ENCODE measurements at places on chromosomes 12 and 14.

DNA sequence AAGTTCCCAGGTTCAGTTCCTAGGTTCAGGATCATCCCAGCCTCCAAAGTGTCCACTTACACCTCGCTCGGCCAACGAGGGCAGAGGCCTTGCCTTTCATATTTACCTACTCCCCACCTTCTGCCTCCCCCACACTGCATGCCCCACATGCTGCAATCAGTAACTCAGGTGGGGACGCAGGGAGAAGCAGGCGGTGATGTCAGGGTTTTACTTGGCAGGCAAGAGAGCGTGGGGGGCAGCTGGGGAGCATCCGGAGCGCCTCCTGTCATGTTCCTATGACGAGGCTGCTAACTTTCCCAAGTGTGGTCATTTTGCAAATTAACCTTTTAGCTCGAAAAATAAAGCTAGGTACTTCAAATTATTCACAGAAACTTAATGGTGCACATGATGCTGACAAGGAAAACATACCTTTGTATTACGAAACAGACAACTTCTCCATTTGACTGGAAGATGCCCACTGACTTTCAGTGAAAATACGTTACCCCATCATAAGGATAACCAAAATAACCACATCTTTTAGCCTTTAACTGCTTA, 53.8 kb downstream of the SETD3 start:
- DNase-seq = no peak

DNA sequence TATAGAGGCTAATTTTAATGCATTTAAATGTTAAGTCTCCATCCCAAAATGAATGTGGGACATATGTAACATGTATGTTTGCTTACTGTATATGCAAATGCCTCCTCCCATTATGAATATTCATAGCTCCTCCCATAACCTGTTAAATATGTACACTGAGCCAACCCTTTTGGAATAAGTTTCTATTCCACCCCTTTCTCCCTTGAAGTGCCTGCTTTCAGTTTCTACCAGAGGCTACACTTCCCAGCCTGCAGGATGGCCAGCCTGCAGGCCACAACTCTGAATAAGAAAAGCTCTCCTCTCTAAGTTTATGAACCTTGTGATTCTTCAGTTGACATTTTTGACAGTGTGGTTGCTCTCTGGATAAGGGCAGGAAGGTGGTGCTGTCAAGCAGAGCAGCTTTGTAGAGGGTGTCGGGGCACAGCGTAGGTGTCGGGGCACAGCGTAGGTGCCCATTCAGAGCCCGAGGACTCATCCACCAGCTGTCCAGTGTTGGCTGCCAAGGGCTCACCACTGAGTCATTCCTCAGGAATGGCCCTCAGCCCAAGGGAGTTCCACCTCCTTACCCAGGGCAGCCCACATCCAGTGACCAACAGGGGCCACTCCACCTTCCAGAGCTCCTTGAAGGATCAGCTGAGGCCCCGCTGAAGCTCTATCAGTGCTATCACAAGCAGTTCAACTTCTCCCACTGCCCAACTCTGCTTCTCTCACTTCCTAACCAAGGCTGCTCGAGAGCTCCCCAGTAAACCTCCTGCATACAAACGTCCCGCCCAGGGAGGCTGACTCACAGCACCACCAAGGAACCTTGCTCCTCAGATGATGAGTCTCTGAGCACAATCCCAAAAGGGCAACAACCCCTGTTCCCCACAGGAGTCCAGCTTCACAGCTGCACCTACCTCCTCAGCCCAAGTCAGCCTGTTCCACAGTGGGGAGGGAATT, 31.4 kb downstream of the VWF start:
- DNase-seq = no peak

DNA sequence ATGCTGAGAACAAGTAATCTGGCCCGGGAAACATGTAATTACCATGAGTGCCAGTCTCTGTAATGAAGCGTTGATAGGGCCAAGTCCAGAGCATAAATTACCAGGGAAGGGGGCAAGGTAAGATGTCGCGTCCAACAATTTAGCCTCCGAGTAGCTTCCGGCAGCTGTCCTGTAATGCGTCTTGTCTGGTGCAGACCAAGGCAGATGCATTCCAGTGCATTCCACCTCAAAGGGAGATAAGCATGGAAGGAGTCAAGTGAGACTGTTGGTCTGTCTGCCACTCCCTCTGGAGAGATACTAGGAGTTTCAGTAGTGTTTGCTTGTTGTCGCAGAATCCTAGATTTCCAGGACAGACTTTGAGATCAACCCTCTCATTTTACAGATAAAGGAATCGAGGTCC, 218.3 kb downstream of the AACS start:
- no peak for DNase-seq

DNA sequence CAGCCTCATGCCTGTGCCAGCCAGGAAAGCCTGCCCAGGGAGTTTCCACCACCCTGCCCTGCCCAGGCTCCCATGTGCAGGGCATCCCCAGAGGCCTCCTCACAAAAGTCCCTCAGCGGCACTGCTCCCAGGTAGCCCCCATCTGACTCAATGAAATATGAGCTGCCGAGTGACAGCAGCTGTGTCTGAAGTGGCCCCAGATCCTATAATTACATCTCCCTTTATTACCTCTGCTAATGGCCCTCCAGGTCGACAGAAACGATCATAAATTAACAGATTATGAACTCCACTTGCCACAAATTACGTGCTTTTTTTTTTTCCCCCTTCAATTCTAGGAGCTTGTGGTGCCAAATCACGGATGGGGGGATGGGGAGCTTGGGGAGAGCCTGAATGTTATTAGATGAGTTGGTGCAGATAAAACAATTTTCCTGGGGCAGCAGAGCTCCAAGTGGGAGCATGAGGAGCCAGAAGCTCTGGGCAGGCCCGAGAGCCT, 110.4 kb downstream of the ESRRB start:
- no peak for DNase-seq

GRCh38 chr12:69851976-69852375, 26.9 kb downstream of the MYRFL start:
- no peak for DNase-seq

DNA sequence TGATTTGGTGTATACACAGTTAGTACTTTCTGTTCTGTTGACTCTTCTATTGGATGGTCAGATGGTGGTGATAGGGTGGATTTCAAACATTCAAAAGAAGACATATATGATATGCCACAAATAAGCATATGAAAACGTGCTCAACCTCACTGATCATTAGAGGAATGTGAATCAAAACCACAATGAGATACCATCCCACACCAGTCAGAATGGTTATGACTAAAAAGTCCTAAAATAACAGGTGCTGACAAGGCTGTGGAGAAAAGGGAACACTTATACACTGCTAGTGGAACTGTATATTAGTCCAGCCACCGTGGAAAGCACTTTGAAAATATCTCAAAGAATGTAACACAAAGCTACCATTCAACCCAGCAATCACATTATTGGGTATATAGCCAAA, 425.5 kb downstream of the C12orf50 start:
- no peak for DNase-seq

DNA sequence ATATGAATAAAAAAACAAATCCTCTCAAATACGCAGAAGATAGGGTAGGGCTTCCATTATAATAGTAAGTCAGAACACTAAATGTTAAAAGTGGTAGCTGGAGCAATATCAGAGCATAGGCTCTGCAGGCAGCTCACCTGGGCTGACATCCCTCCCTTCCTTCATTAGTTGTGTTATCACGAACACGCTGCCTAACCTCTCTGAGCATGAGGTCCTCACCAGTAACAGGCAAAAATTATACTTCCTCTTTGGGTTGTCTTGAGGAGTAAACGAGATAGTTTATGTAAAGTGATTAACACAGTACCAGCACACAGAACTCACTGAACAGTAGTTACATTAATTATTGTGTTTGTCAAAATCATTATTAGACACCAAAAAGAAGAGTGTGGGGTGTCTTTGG, 154.3 kb downstream of the STXBP6 start:
- DNase-seq = no peak

GRCh38 chr14:70827347-70827746, 18.0 kb upstream of the MAP3K9 start:
- DNase-seq = no peak

GRCh38 chr12:90102957-90103652, 394.5 kb upstream of the ATP2B1 start:
- no peak for DNase-seq

GRCh38 chr12:31834150-31834549, 105.3 kb upstream of the AMN1 start:
- no peak for DNase-seq

DNA sequence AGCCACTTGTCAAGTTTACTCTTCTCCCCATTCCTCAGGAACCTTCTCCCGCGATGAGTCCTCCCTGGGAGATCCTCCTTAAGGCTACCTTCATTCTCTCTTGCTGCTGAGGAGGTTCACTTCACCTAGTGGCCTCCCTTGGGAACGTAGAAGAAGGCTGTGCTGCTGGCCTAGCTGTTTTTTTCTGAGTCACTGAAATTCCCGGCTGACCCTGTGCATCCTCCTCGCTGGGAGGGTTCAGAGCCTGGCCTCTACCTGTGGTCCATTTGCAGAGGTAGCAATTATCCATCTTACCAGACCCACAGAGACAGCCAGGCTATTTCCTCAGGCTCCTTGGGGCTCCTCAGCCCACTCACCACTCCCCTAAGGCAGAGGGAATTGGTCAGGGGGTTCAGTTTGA, 4.6 kb downstream of the KRT82 start:
- DNase-seq = no peak

DNA sequence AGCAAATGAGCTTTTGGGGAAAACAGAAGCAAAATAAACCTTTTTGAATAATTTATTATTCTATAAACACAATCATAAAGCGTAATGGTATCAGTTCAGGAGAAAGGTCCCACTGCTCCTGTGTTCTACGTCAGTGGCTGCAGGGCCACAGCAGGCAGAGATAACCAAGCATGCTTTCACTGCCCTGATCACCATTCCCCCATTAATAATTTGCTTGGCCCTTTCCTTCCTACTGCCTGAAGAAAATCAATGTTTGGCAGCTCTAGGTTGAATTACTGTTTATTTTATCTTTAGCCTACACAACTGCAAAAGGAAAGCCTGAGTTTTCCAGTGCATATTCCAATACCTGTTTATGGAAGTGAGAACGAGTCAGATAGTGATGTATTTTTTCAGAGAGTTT, 369.9 kb downstream of the DIO2 start:
- DNase-seq = no peak

DNA sequence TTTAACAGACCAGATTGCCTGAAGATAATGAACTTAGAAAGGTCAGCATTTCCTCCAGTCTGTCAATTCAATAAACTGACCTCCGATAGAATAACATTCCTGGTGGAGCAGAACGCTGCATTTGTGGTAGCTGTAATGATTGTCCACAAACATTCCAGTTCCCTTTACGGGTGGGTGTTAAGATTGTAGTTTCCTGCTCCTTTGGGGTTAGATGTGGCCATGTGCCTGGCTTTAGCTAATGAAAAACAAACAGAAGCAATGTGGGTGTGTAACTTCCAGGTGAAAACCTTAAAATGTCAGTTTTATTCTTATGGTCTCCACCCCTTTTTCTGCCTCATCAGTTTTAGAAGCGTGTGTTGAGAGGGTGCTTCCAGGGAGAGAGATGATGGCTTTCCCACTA, 217.3 kb upstream of the CRY1 start:
- DNase-seq = no peak

- DNase-seq = no peak
These were observed 56.4 kb upstream of the KIF21A start for GRCh38 chr12:39499296-39499695.

- DNase-seq = no peak
These were observed 22.1 kb downstream of the MOK start for GRCh38 chr14:102282751-102283465.

GRCh38 chr12:109110988-109111495, 5.3 kb upstream of the ACACB start:
- no peak for DNase-seq

DNA sequence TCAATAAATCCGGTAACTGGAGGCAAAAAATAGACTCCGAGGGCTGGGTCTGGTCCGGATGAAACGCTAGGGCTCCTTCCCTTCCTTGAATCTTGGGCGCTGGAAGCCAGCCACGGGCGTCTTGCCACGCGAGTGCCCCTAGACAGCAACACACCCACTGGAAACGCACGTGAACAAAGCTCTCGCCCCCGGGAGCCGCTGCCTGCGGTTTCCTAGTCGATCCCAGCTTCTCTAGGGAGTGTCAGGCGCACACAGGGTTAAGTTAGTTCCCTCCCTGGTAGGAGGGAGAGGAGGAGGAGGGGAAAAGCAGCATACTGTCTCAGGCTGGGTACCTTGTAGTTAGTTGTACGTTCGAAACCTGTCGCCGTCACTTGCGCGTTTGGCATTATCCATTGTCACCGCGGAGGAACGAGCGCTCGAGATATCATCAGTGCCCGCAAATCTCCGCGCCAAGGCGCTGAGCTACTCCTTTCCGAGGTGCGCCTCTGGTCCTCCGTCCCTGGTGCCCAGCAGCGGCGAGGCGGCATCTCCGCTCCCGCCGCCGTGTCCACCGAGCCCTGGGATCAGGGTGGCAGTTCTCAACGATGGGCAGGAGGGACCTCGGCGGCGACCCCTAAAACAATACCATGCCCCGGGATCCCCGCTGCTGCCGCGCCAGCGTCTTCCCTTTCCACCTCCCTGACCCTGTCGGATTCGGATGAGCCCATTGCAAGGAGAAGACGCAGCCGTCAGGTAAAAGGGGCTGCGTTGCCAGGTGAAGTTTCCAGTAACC, at the start of gene FLRT2:
Gene FLRT2, plus strand, starts transcription at position 342 of the 772 bp plus-strand sequence. CDS start 91,371 bp downstream, outside the sequence.
- no peak for DNase-seq

GRCh38 chr12:68899251-68899771, 33.7 kb downstream of the CPM start:
- DNase-seq = no peak

DNA sequence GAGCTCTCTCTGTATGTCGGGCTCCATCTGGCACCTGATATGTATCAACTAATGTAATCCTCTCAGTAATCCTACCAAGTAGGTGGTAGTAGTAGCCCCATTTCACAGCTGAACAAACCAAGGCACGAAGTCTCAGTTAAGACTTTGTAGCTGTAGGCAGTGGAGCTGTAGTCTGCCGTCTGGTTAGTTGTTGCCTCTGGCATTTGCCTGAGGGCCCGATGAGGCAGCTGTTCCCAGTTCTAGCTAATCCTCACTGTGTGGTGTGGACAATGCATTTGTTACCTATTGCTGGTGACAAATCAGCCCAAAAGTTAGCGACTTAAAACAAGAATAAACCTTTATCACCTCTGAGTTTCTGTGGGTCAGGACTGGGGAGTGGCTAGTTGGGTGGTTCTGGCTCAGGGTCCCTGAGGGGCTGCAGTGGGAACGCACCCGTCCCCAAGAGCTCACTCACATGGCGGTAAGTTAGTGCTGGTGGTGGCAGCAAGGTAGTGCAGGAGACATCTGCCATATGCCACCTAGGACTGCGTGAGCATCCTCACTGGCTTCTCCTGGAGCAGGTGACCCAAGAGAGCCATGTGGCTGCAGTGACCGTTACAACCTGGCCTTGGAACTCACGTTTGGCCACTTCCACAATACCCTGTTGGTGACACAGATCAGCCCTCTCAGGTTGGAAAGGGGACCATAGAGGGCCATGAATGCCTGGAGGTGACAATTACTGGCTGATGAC, 5.6 kb downstream of the AACS start:
- DNase-seq = no peak
